ENCODE measurements at places on chromosomes 7 and 10. TPM values are rescaled to one million over a fixed set of nuclear protein-coding genes. Genes with fewer than 3 reads are reported as not detected.

DNA sequence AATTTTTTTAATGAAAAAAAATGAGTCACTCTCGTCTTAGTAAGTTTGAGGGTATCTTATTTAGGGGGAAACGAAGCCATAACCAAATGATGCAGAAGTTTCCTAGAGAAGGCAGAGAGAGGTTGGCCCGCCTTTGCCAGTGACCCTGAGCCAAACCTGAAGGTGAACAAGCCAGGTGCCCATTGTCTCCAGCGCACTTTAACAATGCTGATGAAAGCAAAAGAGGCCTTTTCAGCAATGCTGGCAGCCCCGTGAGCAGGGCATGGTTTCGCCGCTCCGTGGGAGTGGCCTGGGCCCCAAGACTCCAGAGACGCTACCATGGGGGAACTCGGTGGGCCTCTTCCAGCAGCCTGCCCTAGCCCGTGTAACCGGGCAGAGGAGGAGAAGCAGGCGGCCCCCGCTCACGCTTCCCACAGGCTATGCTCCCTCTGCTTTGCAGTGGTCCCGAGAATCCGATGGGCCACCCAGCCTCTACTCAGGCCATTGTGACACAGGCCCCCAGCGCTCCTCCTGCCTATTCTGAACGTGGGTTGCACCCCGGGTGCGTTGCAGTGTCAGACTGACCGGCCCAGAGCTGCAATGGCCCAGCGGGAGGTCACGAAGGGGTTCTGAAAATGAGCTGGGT is 14.0 kb upstream of the UNCX start:
- no peaks in the 10 kb centered on the region for H3K36me3 ChIP-seq
- H3K4me1 ChIP-seq = no peaks in the 10 kb centered on the region
- DNase-seq = no peak
- no peak overlapping the region for H3K4me3 ChIP-seq
- H3K27me3 ChIP-seq = peaks cover 7% of the 10 kb centered on the region

Gene EIF5AL1
- 0.14 TPM for total RNA-seq

Gene PITRM1
- 70.6 TPM for total RNA-seq

- no peaks in the 10 kb centered on the region for H3K36me3 ChIP-seq
- H3K27me3 ChIP-seq = no peaks in the 10 kb centered on the region
- DNase-seq = no peak
- H3K27ac ChIP-seq = no peak overlapping the region
- no peak overlapping the region for H3K4me3 ChIP-seq
- no peaks in the 10 kb centered on the region for H3K4me1 ChIP-seq
These were observed 78.1 kb downstream of the ARL4A start for GRCh38 chr7:12765431-12766100.

Gene FANK1
- not detected for total RNA-seq

DNA sequence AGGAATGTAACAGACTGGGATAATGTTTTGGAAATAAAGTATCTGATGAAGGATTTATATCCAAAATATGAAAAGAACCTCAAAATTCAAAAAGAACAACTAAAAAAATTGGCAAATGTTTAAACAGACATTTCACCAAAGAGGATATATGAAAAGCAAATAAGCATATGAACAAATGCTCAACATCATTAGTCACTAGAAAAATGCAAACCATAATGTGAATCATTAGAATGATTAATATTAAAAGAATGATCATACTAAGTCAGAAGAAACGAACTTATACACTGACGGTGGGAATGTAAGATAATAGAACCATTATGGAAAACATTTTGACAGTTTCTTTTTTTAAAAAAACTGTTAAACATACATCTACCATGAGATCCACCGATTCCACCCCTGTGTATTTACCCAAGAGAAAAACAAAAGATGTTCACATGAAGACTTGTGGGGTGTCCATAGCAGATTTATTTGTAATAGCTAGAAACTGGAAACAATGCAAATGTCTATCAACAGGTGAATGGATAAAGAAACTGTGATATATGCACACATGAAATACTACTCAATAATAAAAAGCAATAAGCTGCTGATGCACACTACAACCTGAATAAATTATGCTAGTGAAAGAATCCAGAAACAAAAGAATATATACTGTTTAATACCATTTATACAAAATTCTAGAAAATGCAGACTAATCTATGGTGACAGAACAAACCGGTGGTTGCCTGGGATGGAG is 35.7 kb downstream of the PRKG1 start:
- H3K36me3 ChIP-seq = no peaks in the 10 kb centered on the region
- no peak overlapping the region for H3K4me3 ChIP-seq
- no peaks in the 10 kb centered on the region for H3K4me1 ChIP-seq
- DNase-seq = no peak

DNA sequence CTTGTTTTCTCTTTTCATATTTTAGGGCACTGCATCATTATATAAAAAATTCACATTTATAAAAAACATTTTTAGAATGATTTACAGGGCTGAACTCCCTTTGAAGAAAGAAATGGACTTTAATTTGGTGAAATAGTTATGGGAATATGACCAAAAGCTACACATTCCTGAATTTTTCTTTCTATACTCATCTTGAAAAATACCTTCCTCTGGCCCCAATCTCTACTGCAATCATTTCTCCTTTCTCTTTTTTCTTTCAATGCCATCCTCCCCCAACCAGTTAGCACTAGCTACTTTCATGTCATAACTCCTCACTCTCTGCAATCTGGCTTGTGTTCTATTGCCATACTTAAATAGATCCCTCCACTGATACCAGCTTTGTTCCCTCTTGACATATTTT is 6.2 kb downstream of the WNT8B start:
- H3K36me3 ChIP-seq = no peaks in the 10 kb centered on the region
- H3K27ac ChIP-seq = no peak overlapping the region
- no peaks in the 10 kb centered on the region for H3K27me3 ChIP-seq
- DNase-seq = no peak
- no peak overlapping the region for H3K4me3 ChIP-seq

Data from natural killer cell (primary cell).